ENCODE measurements at places on chromosomes 13 and 19.

- DNase-seq, result no peak
These were observed 561.7 kb downstream of the DIAPH3 start for GRCh38 chr13:59601993-59602392.

DNA sequence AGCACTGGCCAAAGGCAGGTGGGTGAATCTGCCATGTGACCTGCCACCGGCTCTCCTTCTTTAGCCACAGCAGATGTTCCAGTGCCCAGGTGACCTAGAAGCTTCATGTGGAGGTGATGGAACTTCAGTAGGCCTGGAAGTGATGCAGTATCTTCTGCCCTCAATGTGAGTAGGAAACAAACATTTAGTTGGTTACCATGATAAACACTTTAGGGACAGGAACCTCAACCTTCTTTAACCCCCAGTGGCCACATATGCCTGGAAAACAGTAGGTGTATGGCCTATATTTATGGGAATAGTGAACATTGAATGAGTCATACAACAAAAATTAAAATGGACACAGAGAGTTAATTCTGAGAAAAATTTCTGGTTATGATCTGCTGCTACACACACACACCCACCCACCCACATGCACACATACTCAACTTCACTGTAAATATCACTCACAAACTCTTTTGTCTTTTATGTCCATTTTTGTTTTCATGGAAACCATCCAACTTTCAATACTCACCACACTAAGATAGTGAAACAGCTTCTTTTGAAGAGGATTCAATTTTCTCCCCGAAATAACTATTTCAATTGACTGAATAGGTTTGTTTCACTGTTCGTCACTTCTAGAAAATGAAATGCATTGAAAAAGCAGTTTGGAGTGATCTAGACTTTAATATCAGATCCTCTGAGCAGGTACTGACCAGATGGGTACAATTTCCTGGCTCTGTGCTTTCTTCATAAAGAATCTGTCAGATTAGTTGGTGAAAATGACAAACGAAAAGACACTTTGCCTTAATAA, 97.3 kb downstream of the STARD13 start:
- DNase-seq, result no peak

- DNase-seq, result no peak
These were observed 1.5 kb downstream of the GAS6 start for GRCh38 chr13:113862191-113862930.

GRCh38 chr13:77094773-77095172, 67.8 kb upstream of the FBXL3 start:
- DNase-seq, result no peak

- DNase-seq, result peak; percentile 17
These were observed 10.1 kb downstream of the C19orf38 start for GRCh38 chr19:10858204-10858828.

DNA sequence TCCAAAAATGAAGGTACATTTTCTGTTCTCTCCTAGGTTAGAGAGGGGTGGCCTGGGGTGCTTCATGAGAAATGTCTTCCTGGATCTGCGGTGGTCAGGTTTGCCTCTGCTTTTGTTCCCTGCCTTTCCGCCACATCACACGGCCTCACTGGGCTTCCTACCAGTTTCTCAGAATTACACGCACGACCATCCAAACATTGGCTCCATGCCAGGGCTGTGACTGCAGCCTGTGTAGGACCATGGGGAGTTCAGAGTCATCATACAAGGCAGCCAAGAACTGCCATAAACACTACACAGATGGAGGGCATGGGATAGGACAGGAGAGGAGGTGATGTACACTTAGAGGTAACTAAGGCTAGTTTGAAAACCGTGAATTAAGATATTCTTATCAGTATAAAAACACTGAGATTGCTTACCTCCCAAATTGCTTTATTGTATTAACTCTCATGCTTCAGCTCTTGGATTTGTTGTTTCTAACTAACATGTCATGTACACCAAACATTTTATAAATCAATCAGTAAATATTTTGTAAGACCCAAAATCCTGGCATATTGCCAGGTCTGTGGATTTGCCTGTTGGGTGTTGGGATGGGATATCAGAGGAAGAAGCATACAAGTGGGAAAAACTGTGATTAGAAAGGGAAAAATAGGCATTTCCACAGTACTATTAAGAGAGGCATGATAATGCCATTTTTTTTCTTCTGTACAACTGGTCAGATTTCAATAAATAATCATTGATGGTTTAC, 45.2 kb downstream of the CDADC1 start:
- no peak for DNase-seq

DNA sequence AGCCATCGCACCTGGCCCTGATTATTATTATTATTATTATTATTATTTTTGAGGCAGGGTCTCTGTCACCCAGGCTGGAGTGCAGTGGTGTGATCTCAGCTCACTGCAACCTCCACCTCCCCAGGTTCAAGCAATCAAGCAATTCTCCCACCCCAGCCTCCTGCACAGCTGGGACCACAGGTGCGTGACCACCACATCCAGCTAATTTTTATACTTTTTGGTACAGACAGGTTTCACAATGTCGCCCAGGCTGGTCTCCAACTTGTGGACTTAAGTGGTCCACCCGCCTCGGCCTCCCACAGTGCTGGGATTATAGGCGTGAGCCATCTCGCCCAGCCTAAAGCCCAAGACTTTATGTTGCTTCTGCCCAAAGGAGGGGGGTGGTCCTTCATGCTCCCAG, 6.0 kb upstream of the AP1M2 start:
- DNase-seq, result no peak

GRCh38 chr13:42907745-42908144, 84.3 kb downstream of the EPSTI1 start:
- DNase-seq, result no peak

DNA sequence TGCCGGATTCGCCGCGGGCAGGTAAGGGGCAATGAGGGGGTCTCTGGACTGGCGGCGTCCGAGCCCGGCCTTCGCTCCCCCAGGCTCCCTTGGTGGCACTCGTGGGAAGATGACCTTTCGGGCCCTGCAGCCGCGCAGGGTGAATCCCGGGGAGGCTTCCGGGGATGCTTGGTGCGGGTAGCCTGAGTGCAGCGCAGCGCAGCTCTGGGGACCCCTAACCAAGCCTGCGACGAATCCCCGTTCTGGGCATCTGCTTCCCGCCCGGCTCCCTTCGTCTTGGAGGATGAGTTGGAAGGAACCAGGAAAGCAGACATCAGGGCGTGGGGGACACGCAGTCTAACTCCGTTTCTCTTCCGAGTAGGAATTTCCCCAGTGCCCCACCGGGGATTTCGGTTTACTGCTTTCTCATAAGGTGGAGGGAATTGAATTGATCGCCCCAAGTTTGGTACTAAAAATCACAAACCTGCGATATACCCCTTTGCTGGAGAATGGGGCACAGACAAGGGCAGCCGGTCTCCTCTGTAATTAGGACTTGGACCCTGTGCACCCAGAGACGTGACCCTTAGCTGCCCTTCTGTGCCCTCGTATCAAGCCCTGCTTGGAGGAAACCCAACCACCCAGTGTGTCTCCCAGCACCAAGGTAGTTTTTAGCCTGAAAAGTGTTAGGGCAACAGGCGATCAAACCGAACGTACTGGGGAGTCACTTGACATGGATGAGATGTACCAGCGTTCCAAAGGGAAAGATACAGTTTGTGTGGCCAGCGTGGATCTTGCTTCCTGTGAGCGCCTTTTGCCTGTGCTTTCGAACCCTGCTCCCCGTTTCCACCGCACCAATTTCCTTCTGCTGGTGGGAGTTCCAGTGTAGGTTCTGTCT, 1.0 kb downstream of the GPC5 start:
- DNase-seq, result no peak

- no peak for DNase-seq
These were observed 16.1 kb downstream of the TMEM38A start for GRCh38 chr19:16677055-16677454.

DNA sequence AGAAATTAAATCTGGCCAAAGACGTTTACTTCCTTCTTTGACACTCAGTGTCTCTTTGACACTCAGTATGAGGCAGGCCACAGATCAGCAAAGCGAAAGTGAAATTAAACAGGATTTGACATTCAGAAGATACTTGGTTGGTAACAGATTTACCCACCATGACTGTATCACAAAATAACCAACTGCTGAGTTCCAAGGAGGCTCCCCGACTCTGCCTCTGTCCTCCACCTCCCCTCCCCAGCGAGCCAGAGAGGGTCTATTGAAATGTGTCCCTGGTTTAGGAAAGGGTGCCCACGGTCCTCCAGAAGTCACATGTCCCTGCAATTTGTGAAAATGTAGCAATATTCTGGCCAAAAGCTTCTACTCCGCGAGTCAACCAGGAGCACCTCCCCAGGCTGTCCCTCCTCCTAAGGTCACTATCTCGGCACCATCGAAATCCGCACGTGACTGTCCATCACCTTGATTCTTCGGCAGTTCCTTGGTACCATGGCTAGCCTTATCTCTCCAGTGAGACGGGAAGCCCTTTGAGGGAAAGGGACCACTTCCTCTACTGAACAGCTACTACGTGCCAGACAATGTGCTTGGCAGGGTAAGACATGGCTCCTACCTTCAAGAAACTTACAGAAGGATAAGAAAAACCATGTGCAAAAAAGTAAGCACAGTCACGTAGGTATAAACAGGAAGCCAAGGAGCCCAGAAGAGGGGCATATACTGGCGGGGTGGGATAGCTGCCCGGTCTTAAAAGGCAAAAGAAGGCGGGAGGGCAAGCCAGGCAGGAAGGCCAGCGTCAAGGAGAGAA, 1.5 kb downstream of the N4BP2L1 start:
- DNase-seq, result peak; percentile 15

- DNase-seq, result no peak
These were observed 23.6 kb downstream of the RANBP3 start for GRCh38 chr19:5954293-5954692.

DNA sequence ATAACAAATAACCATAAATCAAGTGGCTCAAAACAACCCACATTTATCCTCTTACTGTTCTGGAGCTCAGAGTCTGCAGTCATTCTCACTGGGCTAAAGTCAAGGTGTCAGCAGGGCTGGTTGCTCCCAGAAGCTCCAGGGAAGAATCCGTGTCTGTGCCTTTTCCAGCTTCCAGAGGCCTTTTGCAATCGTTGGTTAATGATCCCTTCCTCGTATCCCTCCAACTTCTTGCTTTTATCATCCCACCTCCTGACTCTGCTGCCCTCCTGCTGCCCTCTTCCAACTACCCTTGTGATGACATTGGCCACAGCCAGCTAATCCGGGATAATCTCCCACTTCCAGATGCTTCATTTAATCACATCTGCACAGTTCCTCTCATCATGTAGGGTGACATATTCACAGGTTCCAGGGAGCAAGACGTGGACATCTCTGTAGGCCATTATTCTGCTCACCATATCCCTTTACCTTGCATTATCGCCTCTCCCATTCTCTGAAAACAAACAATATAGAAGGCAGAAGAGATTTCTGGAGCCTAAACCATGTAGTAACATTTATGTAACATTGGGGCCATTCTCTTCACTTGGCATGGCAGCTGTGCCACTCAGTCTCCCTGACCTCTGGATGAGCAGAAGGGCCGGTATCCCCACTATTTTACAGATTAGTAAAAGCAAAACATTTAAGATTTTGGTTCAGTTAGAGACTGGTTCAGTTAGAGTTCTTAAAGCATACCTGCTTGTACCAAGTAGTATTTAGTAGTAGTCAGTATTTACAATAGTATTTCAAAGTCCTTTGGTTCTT, 53.5 kb downstream of the RFC3 start:
- no peak for DNase-seq

DNA sequence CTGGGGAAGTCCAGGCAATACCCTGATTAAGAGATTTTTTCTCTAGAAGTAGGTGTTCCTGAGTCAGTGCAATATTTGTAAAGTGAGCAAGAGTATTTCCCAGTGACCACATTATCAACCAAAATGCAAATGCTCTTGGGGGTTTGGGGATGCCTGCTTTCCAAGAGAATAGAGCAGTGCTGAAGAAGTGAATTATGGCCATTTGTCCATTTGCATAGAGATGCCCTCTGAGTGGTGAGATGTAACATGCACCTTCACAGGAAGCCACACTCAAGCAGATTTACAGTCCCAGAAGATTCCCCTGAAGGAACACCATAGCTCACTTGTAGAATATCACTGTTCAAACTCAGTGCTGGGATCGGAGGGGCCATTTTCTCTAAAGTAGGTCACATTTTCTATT, 71.8 kb downstream of the TNFSF11 start:
- no peak for DNase-seq

- DNase-seq, result no peak
These were observed 78.3 kb downstream of the ELF1 start for GRCh38 chr13:40940841-40941240.

- no peak for DNase-seq
These were observed 82.7 kb downstream of the DLEU7 start for GRCh38 chr13:50760751-50761150.

DNA sequence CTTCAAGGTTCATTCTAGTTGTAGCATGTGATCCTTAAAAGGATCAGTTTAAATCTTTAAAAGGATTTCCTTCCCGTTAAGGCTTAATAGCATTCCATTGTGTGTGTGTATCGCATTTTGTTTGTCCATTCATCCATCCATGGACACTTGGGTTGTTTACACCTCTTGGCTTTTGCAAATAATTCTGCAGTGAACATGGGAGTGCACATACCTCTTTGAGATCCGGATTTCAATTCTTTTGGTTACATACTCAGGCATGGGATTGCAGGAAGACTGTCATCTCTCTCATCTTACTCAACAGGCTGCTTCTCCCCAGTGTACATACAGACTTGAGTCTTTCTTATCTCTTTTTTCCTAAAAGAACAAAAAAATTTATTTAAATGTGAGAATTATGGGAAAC, 1.2 kb downstream of the RNF113B start:
- DNase-seq, result no peak

DNA sequence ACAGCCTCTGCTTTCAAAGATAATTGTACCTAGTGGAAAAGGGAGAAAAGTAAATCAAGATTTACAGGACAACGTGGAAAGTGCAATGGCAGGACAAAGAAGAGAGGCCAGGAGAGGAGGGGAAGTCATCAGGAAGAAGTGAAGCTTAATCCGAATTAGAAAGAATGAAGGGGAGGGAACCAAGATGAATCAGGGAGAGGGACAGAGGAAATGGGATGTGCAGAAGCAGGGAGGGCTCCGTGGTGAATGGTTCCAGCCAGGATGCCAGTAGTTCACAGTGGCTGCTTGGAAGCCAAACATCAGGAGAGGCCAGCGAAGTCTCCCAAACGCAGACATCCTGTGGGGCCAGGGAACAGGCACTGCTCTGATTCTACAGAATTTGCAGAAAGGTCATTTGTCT, 144.4 kb downstream of the LIG4 start:
- DNase-seq, result no peak

DNA sequence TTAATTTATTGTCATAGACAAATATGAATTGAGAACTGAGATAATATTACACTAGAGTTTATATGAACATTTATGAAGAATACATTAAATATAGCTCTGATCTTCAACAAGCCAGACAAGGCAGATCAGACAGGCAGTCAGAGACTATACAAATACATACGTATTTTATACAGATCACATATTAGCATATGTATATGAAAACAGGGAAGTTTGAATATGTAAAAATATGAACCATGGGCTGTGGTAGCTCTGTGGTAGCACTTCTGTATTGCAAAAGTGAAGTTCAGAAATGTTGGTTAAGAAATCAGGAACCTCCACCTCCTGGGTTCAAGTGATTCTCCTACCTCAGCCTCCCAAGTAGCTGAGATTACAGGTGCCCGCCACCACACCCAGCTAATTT, 20.7 kb downstream of the GPR180 start:
- DNase-seq, result no peak
